ENCODE measurements at places on chromosomes 4 and X.

DNA sequence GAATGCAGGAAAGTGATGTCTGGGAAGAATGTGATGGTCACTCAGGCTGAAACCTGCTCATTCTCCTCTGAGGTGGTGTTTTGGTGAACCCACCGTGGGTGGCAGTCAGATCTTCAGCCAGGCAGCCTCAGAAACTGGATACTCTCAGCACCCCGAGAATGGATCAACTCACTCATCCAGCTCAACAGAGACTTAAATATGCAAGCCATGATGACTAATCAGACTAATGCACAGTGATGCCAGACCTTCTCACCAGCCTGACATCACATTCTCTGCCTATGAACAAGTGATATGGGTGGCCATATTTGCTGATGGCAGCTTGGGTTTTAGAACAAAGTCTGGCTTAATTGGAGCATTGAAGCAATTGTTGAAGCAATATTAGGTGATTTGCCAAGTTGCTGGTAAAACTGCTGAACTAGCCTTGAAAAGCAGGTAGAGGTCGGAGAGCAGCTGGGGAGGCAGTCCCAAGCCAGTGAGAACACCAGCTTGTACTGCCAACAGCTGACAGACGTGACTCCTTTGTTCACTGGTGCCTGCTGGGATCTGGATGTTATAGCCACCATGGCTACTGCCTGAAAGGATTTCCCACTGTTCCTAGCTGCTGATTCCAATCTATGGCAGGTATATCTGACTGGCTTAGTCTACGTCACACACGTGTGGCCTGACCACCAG is 608.1 kb downstream of the MID1IP1 start:
- DNase-seq: no peak

DNA sequence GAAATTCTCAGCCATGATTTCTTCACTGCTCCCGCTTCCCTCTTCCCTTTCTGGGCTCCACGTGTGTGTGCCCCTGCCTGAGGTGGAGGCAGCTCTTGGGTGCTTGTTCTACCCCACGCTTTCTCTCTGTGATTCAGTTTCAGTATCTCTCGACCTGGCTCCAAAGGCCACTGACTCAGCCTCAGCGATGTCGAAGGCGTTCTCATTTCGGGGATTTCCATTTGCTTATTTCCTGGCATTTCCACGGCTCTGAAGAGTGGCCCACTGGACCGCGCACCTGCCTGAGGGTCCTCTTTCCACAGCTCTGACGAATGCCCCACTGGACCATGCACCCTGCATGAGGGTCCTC is 52.4 kb downstream of the GAK start:
- DNase-seq: no peak

DNA sequence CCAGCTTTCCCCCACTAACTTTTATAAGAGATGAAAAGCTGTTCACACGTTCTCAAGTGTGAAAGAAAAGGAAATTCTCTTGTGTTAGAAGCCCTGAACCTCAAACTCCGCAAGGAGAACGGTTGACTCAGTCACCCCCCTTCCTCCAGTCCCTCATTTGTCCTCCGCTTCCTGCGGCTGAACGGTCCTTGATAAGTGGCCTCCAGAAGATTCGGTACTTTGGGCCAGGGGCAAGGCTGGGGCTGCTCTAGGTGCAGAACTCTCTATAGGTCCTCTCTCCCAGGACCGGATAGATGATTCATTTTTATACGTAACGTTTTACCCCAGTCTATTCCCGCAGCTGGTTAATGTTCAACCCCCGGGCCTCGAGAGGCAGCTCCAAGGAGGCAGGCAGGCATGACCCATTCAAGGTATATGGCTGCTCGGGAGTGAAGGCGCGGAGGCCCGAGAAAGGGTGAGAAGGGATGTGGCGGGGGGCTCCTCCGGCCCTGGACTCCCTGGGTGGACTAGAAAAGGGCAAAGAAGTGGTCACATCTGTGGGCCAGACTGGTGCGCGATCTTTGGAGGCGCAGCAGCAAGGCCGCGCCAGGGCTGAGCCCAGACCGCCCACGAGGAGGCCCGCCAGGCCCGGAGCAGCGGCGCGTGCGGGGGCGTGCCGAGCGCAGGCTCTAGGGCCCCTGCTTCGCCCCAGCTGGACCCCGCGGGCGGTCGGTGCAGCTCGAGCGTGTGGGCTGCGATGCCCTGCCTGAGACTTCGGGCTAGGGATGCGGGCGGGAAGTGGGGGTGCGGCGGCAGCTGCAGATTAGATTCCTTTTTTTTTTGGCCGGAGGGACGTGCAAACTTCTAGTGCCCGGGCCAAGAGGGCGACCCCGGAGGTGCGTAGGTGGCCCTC is 11.7 kb downstream of the PITX2 start:
- DNase-seq: no peak

- DNase-seq: no peak
Observed at GRCh38 chr4:1544861-1545281, 138.6 kb upstream of the NKX1-1 start.

- no peak for DNase-seq
Observed at GRCh38 chr4:174218127-174218790, 65.2 kb downstream of the FBXO8 start.

DNA sequence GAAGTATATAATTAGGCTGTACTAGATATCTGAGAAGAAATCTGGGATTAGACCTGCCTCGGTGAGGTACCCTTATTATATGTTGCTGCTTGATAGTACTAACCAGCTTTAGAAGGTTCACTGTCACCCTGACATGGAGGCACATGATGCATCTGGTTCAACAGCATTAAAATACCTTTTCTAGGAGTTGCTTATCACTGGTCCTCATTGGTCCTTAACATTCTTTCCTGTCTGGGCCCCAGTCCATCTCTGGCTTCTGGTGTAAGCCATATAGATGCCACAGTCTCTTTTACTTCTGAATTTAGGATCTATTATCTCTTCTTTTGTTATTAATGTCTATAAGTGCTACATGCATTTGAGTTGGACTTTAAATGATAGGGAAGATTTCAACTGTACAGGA is 40.2 kb downstream of the GPRIN3 start:
- DNase-seq: no peak

DNA sequence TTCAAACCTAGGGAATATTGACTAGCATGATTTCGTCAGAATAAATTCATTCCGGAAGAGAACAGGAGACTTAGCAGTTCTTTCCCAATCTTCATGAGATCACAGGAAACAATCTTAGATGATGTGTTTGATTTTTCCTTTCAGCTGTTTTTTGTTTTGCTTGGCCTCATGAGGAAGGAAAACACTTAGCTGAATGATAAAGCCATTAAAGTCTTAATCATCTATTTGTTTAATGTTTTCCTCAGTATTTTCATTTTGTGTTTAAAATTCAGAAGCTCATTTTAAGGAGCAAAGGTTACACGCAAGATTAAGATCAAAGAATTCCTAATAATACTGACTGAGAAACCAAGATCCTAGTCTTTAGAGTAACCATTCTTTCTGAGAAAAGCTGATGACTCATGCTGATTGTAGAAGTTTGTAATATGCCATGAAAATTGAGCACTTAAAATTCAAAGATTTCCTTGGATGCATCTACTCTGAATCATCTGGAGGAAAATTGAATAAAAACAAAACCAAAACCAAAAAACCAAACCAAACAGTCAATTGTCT is 15.4 kb upstream of the TBC1D19 start:
- DNase-seq: no peak

DNA sequence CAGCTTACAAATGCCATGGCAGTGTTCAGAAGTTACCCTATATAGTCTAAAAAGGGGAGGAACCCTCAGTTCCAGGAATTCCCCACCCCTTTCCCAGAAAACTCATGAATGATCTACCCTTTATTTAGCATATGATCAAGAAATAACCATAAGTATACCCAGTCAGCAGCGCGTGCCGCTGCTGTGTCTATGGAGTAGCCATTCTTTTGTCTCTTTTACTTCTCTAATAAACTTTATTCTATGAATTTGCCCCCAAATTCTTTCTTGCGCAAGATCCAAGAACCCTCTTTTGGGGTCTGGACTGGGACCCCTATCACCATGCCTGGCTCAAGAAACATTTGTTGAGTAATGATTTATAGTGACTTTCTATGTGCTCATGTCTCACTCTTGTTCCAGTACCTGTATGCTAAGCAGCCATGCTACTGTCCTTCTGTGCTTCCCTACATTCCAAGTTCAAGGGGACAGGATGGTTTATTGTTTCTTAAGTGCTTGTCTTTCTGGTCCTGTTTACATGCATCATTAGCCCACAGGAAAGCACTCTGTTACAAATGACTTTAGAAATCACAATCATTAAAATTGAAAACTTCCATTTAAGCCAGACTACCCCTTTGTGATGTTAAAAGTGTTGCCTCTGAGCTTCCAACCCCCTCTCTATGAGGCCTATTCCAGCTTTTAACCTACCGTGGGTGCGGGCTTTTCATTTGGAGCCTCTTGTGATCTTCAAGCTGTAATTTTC is 63.4 kb upstream of the S100G start:
- no peak for DNase-seq

DNA sequence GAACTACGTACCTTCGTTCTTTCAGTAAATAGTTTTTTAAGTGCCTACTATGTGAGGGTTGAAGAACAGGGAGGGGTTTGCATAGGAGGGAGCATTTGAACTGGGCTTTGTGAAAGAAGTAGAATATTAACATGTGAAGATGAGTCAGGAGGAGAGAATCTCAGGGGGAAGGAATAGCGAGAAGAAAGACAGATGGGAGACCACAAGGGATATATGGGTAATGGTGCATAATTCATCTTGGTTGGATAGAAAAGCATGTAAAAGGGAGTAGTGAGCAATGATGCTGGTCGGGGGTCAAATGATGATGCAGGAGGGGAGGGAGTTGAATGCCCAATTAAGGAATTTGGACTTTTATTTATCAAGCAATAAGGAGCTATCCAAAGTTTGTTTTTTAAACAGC is 52.7 kb downstream of the TMEM164 start:
- DNase-seq: no peak

DNA sequence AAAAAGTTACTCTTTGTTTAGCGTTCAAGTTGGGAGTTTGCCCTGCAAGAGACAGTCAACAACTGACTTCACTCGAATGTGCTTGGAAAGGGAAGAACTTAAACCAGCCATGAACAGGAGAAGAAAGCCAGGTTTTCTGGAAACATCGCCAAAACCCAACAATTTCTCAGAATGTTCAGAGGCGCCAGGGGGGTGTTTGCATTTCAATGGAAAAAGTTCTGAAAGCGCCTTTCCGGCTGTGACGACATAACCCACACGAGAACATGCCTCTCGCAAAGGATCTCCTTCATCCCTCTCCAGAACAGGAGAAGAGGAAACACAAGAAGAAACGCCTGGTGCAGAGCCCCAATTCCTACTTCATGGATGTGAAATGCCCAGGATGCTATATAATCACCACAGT is 78.1 kb upstream of the ADGRA3 start:
- no peak for DNase-seq

GRCh38 chrX:1914606-1915365 is 299.9 kb downstream of the ASMT start:
- DNase-seq: no peak

DNA sequence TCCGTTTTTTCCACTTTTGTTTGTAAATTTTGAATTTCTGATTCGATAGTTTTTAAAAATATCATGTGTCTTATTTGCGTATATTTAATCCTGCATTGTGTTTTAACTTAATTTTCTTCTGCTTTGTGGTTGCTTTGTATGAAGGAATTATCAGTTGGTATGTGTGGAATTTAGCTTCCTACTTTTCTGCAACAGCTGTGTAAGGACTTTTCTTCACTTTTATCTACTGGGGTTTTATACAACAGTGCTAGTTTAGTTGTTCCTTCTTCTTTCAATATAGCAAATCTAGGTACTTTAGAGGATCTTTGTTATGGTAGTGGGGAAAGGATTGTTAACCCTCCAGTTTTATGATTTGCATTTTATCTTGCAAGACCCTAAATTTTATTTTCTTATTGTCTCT is 410.3 kb downstream of the CCSER1 start:
- no peak for DNase-seq

GRCh38 chr4:112968451-112969159 is 80.8 kb upstream of the ANK2 start:
- no peak for DNase-seq

DNA sequence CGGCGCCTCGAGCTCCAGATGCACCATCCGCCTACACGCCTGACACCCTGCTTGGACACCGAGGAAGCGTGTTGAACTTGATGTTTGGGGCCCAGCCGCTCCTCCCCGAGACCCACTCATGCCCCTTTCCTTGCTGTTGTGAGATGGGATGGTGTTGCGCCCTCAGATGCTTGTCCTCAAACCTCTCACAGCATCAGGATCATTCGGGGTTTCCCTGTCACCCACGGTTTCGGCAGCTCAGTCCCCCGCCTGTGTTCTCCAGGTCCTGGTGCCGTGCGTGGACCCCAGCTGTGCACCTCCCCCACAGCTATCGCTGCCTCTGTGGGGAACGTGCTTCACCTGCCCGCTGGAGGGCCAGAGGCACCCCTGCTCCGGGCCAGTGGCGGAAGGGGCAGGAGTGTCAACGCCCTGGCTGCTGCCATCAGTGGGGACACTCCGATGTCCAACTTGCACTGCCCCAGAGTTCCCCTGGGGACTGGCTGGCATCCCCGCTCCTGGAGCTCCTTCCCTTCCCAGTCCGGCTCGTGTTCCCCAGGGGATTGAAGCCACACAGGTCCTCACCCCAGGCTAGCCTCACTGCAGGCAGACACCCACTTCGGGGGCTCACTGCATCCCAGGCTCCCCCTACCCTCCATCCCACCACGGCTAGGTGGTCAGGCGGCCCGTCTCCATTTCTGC is 82.3 kb upstream of the ADRA2C start:
- DNase-seq: no peak

DNA sequence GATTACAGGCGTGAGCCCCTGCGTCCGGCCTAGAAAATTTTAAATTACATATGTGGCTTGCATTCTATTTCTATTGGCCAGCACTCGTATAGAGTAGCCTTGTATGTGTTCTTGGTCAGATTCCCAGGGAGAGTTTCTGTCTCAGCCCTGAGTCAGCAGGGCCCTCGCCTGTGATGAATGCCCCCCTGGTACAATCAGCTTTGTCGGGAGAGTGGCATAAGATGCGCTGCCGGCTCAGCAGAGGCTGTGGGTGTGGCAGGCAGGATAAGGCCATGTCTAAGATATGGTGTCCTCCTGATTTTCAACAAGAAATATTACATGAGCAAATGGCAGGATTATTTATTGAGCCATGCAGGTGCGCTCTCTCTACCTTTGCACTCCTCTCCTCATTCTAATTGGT is 1.6 kb upstream of the REELD1 start:
- no peak for DNase-seq

GRCh38 chrX:8955511-8955910 is 78.4 kb downstream of the FAM9B start:
- no peak for DNase-seq

DNA sequence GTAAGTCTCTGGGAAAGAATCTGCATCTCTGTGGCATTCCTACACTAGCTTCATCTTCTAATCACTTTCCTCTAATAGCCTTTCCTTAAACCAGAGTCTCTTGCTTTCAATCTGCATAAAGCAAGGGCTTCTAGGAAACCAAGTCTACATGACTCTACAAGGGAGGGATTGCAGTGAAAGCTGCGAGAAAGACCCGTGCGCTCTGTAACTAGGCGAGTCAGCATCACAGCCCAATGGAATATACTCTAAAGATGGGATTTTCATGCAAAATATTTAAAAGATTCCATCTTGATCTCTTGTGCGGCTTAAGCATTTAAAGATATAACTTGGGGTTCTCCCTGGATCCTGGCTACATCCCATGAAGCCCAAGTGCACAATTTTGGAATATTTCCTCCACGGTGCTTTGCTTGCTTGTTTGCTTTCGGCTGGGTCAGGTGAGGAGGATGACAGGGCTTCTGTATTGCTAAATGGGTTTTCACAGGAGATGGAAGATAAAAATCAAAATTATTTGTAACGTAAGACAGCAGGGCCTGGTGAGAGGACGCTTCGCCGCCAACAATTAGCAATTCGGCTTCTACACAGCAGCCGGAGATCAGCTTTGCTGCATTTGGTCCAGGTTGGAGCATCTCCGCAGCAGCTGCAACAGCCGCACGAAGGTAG is 687 bp upstream of the GRIA2 start:
- no peak for DNase-seq

- peak; percentile 26 for DNase-seq
Observed at GRCh38 chr4:6873792-6874461, 35.7 kb upstream of the TBC1D14 start.
